Left ventricle myocardium superior (tissue), 1 donor: ENCODE measurements at places on chromosomes 12 and 14. TPM values are rescaled to one million over a fixed set of nuclear protein-coding genes. Genes with fewer than 3 reads are reported as not detected.

Gene TRIM9
- 0.42 TPM for total RNA-seq

Gene SPTB
- 93.1 TPM for total RNA-seq

DNA sequence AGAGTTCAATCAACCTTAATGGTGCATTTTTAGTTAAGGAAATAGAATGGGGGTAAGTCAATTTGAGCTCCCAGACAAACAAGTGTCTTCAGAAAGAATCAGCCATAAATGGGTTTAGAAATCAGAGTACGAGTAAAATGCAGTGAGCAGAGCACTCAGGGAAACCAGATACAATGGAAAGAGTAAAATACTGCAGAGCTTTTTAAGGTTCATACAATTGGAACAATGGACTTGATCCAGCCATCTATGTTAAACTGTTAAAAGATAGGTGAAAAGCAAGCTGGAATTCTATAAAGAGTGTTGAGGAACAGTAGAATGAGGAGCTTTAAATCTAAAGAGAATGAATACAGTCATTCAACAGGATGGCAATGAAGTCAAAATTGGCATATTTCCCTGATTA, 23.8 kb upstream of the PCNX4 start:
- DNase-seq: no peak

- peak; percentile 47 for DNase-seq
Observed at GRCh38 chr12:102879144-102879763, 37.8 kb downstream of the PAH start.

GRCh38 chr14:95185767-95186392, 28.6 kb upstream of the DICER1 start:
- DNase-seq: no peak

DNA sequence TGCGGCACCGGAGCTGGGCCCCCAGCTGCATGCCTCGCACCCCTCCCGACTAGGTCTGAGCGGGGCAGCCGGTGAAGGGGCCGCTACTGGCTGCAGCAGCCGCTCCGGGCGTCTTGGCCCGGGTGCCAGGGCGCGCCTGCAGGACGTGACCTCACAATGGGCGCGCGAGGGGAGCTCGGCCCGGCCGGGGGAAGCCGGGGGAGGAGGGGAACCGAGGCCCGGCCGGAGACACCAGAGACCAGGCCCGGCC, 353 bp downstream of the BAG5 start:
- DNase-seq: peak; percentile 71

GRCh38 chr12:45928309-45928708, 62.1 kb downstream of the SCAF11 start:
- no peak for DNase-seq

DNA sequence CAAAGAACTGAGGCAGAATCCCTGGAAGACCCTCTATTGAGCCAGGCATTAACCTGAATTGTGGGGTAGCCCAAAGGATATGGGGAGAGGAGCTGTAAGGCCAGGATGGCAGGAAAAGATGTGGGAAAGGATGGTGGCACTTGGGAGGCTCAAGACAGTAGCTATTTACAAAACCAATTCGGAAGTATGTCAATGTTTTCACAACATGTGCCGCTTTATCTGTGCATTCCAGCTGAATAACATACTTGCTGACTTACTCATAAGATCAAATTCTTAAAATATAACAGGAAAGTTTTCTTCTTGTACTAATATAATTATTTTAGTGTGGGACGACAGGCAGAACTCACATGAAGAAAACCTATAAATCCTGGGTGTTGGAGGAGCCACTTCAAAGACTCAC, 10.6 kb downstream of the BBS10 start:
- DNase-seq: no peak

GRCh38 chr12:32365473-32366064, 33.8 kb upstream of the FGD4 start:
- no peak for DNase-seq
